ENCODE measurements at places on chromosomes 5 and 9. TPM values are rescaled to one million over a fixed set of nuclear protein-coding genes. Genes with fewer than 3 reads are reported as not detected.
A peak's percentile ranks its signal among the peaks of the same experiment; 100 is the strongest.

GRCh38 chr5:43996221-43996620 is 393.0 kb downstream of the FGF10 start:
- peaks cover 19% of the 10 kb centered on the region for H3K4me1 ChIP-seq
- H3K4me3 ChIP-seq = no peak overlapping the region
- no peak overlapping the region for H3K27ac ChIP-seq
- H3K36me3 ChIP-seq = no peaks in the 10 kb centered on the region

DNA sequence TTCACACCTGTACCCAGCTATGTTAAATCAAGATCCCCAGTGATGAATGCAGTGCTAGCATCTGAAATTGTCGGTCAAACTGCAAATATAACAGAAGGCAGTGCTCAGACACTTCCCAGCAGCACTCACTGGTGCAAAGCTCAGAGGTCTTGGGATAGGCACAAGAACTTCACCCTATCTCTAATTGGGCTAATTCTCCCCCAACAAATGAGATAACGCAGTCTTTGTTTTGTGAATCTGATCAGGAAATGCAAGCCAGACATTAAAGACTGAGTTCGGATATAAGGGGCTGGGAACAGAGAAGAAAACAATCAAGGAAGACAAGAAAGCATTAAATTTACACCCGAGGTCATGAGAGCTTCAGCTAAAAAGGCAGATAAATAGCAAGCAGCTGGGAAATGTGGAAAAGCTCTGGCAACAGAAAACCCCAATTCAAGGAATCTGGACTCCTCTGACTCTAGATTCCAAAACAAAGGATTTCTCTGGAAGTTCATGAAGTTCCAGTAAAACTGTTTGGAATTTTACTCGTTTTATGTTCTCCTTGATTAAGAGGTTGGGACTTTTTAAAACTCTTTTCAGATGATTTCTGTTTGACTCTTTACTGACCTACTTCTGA is 65.1 kb downstream of the GNA14 start:
- H3K27ac ChIP-seq = no peak overlapping the region
- no peaks in the 10 kb centered on the region for H3K36me3 ChIP-seq
- no peaks in the 10 kb centered on the region for H3K27me3 ChIP-seq
- no peak overlapping the region for H3K4me3 ChIP-seq
- no peak for DNase-seq

- no peaks in the 10 kb centered on the region for H3K27me3 ChIP-seq
- H3K36me3 ChIP-seq = no peaks in the 10 kb centered on the region
- peak overlapping the region; percentile 62 for H3K27ac ChIP-seq
Measured at GRCh38 chr9:16039218-16039987, 486.6 kb downstream of the CCDC171 start.

- H3K4me3 ChIP-seq = no peak overlapping the region
- no peak for DNase-seq
- 0 out of 2 replicates have a peak, but pooled peaks cover 6% of the 10 kb centered on the region for H3K27me3 ChIP-seq
Measured at GRCh38 chr9:99632349-99633038, 189.2 kb upstream of the NR4A3 start.

GRCh38 chr5:179343021-179343718 is 2.1 kb downstream of the ADAMTS2 start:
- no peak overlapping the region for H3K27ac ChIP-seq
- H3K4me3 ChIP-seq = no peak overlapping the region
- H3K4me1 ChIP-seq = no peaks in the 10 kb centered on the region
- no peak for DNase-seq
- no peaks in the 10 kb centered on the region for H3K36me3 ChIP-seq
- H3K27me3 ChIP-seq = peaks cover 88% of the 10 kb centered on the region

DNA sequence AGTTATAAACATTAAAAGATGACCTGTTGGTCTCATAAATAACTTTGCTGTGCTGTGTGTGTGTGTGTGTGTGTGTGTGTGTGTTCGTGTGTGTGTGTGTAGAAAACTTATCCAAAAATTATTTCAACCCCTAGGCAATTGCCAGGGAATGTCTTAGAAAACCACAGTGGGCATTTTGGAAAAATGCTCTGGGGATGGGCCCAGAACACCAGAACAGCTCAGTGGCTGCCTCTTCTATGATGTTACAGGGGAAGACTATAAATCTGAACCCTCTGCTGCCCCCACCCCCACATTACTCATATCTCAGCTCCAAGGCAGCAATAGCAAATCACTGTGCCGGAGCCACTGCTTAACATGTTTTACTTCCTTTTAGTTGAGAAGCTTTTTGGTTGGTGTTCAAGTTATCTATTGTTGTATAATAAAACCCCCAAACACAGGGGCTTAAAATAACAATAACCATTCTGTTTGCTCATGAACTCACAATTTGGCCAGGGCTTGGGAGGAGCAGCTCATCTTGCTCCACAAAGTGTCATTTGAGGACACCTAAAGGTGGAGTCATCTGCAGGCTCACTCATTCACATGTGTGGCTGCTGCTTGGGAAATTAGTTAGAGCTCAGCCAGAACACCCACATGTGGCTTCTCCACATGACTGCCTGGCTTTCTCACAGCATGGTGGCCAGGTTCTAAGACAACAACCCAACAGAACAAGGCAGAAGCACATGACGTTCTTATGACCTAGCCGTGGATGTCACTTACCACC is 40.4 kb downstream of the ACTBL2 start:
- 0 out of 2 replicates have a peak overlapping the region, but pooled peaks have one; percentile 5 for H3K27ac ChIP-seq
- H3K36me3 ChIP-seq = no peaks in the 10 kb centered on the region
- no peak overlapping the region for H3K4me3 ChIP-seq
- H3K4me1 ChIP-seq = peaks cover 10% of the 10 kb centered on the region

DNA sequence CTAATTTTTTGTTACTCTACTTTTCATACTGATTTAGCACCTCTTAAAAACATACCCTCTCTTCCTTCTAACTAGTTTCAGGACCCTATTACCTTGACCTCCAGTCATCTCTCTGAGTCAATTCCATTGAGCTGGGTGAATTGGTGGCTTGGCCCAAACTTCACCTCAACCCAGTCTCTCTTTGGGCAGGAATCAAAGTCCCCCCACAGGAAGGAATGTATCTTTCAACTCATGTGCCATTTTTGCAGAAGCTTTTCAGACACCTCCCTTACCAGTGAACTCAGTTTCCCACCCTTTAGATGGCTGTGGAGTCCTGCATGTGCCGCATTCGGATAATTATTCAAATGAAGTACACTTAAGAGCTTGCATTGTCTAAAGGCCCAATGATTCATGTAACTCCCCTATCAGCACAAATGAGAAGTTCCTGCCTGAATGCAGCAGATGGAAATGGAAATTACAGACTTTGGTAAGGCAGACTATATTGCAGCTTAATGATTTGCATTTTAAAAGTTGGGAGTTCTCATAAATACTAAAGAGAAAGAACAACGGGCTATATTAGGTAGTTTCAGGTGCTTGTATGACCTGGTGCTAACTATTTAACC is 693.5 kb downstream of the PTPRD start:
- DNase-seq = no peak
- no peaks in the 10 kb centered on the region for H3K4me1 ChIP-seq
- no peak overlapping the region for H3K4me3 ChIP-seq
- H3K27ac ChIP-seq = no peak overlapping the region

Gene DTWD2
- 24.4 TPM for total RNA-seq

Gene PCDHB14
- 0.58 TPM for total RNA-seq

Gene AKNA
- 9.1 TPM for total RNA-seq

All from PC-3 (cell line).